Natural killer cell (primary cell): ENCODE measurements at places on chromosomes 6 and 20. TPM values are rescaled to one million over a fixed set of nuclear protein-coding genes. Genes with fewer than 3 reads are reported as not detected.

- peak; percentile 81 for DNase-seq
These were observed 369.0 kb downstream of the THBS2 start for GRCh38 chr6:168884646-168885086.

GRCh38 chr6:1162367-1163275 lies 149.3 kb upstream of the FOXQ1 start:
- DNase-seq, result no peak

DNA sequence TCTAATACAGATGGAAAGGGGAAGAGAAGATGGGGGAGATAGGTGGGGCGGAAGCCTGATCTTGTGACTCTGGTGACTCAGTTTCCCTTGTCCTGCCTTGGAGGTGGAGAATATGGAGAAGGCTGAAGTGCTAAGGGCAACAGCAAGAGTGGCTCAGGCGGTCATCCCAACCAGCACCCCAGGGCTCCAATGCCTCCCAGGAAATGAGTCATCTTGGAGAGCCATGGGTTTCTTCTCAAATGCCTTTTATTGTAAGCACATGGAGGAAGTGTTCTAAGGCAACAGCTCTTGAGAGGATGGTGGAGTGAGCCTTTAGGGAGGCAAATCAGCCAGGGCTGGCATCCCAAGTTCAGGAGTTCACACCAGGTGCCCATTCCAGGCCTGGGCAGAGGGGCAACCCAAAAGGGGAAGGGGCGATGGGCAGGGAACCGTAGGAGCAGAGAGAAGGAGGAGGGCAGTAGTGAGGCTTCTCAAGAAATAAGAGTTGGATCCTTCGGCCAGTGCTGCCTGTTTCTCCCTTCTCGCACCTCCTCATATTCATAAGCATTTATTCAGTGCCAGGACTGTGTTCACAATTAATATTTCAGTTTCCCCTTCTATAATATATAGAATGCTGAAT lies 13.2 kb upstream of the AHCY start:
- no peak for DNase-seq

- no peak for DNase-seq
These were observed 132.6 kb upstream of the RIN2 start for GRCh38 chr20:19625426-19625825.

GRCh38 chr6:159045801-159046200 lies 1.0 kb upstream of the TAGAP start:
- DNase-seq, result no peak

- no peak for DNase-seq
These were observed 65.1 kb upstream of the PMEPA1 start for GRCh38 chr20:57774951-57775350.

- DNase-seq, result no peak
These were observed 93.7 kb upstream of the EDN1 start for GRCh38 chr6:12196326-12196936.

DNA sequence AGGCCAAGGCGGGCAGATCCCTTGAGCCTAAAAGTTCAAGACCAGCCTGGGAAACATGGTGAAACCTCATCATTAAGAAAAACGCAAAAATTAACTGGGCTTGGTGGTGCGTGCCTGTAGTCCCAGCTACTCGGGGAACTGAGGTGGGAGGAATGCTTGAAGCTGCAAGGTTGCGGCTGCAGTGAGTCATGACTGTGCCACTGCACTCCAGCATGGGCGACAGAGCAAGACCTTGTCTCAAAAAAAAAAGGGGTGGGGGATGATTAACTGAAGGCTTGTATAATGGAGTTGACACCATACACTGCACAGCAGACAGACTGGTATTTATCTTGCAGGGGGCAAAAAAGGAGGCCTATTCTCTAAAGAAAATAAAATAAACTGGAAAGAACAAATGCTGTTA lies 27.7 kb downstream of the SRPK1 start:
- no peak for DNase-seq

DNA sequence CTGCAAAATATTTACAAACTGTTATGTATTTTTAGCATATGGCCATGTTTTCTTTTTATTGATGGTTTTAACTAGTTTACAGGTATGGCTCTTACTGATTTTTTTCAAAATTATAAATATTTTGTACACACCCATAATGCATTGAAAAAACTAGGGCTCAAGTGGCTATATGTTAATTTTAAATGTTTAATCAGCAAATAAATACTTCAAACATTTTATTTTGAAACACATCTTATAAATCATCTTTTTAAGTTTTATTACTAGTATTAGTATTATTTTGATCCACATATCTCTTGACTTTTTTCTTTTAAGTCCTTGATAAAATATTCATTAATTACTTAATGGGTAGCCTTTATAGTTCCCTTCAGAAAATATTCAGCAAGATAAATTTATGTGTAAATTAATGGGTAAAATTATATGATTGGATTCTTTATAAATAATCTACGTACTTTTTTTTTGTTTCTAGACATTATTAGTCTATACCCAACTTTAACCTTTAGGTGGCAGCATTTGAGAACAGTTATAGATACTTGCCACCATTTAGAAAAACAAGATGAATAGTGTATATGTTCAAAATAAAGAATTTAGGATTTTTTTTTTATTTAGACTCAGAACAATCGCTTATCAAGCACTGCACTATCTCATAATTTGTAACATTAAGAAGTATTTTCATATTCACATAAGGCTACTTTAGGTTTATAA lies 241.9 kb downstream of the ADGRB3 start:
- DNase-seq, result no peak

- no peak for DNase-seq
These were observed 105.3 kb upstream of the CDYL start for GRCh38 chr6:4670824-4671409.

- DNase-seq, result no peak
These were observed 55.6 kb downstream of the FRK start for GRCh38 chr6:116004841-116005815.

DNA sequence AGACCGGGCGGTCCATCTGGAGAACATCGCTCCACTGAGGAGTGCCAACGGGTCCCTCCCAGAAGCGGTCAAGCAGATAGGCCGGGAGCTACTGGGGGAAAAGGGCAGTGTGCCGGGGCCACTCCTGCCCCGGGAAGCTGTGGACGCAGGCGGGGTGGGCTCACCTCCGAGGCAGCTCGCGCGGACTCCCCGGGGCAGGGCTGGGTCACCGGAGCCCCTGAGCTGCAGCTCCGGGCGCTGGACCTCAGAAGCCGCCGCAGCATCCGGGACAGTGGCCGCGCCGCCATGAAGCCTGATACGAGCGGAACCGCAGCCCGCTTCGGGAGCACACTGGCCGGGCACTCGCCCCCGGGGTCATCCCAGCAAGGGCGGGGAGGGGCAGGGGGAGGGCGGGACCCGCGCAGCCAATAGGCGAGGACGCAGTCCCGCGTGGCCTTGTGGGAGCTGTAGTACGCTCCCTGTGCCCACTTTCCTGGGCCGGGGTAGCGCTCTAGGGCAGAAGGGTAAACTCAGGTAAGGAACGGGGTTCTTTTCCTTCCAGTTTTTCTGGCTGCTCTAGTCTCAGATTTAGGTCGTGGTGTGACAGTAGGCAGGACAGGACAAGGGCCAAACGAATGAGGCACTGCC lies at the start of gene MOCS1:
TSS of gene MOCS1 (minus strand) at position 332 of the 627 bp plus-strand sequence. CDS start at position 287, 45 bp downstream.
- peak; percentile 29 for DNase-seq

DNA sequence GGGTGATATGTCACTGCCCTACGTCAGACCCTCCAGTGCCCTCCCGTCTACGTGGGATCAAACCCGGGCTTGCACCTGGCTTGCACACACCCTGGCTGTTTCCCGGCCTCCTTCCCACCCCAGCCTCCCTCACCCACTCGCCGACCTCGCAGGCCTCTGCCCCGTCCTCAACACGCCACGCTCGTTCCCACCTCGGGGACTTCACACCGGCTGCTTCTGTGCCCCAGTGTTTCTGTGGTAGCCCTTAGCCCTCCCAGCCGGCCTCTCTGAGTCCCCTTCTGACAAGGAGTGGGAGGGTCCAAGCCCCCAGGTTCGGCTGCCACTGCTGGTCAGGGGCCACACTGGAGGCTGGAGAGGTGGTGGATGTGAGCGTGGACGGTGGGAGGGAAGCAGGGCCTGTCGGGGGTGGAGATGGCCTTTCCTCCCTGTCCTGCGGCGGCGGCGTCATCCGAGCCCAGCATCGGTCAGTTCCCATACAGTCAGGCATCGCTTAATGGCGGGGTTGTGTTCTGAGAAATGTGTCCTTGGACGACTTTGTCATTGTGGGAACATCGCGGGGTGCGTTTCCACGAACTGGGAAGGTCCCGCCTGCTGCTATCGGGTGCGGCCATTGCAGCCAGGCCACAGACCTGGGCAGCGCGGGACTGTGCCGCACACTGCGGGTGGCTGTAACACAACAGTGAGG lies 11.4 kb upstream of the KIF25 start:
- DNase-seq, result no peak

DNA sequence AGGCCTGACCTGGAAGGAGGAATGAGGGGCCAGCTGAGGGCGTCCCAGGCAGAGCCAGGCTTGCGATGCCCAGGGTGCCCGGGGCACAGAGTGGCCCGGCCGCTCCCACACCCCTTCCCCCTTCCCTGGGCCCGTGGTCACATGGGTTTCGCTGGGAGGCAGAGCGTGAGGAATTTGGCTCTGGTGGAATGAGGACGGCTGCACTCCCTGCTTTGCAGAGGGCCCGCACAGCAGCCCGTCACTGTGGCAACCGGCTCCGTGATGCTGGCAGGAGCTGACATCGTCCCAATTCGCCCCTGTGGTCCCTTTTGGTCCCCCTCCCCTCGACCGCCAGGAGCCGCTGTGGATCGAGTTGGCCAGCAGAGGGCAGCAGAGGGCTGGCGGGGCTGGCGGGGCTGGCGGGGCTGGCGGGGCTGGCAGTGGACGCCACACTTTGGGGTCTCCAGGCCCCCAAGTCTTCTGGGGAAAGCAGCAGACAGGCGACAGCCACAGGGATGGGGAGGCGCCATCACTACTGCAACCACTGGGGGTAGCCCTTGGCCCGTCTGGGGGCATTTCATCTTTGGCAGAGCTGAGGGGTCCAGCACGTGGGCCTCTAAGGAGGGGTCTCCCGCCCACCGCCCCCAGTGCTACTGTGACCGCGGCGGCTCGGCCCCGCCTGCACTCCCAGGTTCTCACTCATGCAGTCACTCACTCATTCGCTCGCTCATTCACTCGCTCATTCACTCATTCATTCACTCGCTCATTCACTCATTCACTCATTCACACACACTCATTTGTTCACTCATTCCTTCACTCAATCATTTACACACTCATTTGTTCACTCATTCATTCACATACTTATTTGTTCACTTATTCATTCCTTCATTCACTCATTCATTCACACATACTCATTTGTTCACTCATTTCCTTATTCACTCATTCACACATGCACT lies 49.7 kb upstream of the BHLHE23 start:
- peak; percentile 42 for DNase-seq

GRCh38 chr6:50925548-50925947 lies 106.9 kb downstream of the TFAP2B start:
- no peak for DNase-seq

DNA sequence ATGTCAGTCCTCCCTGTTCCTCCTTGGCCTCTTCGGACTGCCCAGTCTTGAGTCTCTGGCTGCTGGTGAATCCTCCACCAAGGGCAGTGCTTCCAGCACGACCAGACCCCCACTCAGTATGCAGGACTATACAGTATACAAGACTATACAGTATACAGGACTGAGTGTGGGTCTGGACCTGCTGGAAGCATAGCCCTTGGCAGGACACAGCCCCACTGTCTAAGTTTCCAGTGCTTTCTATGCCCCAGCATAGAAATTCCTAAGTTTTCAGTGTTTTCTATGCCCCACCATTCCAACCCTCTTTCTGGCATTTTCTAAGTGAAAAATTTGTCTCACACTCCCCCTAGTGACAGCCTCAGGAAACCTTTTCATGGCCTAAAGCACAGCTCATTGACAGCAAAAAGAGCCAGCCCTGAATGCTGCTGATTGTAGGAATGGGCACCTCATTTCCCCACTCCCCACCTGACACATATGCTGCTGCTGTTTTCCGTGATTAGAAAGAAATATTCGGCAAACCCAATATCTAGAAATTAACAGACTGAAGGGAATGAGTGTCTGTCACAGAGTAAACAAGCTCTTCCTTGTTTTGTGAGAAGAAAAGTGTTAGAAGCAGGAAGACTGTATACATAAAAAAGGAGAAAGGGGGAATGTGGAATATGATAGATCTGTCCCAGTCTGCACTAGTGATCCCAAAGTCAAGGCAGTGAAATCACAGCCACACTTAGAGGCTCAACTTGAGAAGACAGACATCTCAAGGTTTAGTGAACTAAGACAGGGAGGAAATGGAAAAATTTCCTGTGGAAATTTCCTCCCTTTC lies 206.9 kb downstream of the IBTK start:
- DNase-seq, result no peak

GRCh38 chr6:38617856-38618255 lies 21.9 kb downstream of the BTBD9 start:
- no peak for DNase-seq

DNA sequence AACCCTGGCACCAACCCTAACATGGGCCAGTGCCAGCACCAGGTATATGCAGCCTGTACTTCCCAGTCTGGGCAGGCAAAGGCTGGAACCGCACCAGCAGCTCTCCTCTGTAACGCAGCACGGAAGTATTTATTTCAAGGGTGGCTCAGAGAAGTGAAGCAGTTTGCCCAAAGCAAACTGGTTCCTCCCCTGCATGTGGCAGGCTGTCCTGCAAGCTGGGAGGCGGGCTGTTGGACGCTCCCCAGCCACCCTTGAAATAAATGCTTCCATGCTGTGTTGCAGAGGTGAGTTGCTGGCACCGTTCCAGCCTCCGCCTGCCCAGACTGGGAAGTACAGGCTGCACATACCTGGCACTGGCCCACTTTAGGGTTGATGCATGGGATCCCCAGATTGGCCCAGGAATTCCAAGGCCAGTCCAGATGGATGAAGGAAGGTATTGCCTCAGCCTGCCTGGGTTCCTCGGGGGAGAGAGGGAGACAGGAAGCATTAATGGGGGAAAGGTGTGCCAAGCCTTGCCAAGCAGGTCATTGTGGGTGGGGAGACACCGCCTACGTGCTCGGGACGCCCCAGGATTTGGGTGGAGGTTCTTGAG lies 49.8 kb downstream of the PPARD start:
- DNase-seq, result no peak

- no peak for DNase-seq
These were observed 25.1 kb downstream of the GLP1R start for GRCh38 chr6:39073471-39074355.

GRCh38 chr20:57203986-57204385 lies 62.5 kb downstream of the BMP7 start:
- no peak for DNase-seq

GRCh38 chr20:56278196-56278595 lies 29.7 kb downstream of the MC3R start:
- no peak for DNase-seq

The IBTK gene
- total RNA-seq, result 23.5 TPM

The KCNG1 gene
- total RNA-seq, result not detected

The ADGRG6 gene
- total RNA-seq, result not detected

The KCNQ5 gene
- 8.7 TPM for total RNA-seq

The SNAP91 gene
- total RNA-seq, result not detected

The CAGE1 gene
- 0.70 TPM for total RNA-seq

The AIF1 gene
- total RNA-seq, result 17.9 TPM

The TMEM217 gene
- total RNA-seq, result 2.1 TPM
